ENCODE measurements at places on chromosomes 7 and 10.
A peak's percentile ranks its signal among the peaks of the same experiment; 100 is the strongest.

- peak; percentile 57 for DNase-seq
Observed at GRCh38 chr7:23373151-23374004, 74.2 kb downstream of the MALSU1 start.

DNA sequence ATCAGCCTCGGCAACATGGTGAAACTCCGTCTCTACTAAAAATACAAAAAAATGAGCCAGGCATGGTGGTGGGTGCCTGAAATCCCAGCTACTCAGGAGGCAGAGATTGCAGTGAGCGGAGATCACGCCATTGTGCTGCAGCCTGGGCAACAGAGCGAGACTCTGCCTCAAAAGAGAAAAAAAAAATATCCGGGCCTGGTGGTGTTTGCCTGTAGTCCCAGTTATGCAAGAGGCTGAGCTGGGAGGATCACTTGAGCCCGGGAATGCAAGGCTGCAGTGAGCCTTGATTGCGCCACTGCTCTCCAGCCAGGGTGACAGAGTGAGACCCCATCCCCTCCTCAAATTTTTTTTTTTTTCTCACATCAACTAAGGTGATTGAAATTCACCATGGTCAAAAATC is 42.8 kb downstream of the CDC123 start:
- DNase-seq = no peak

DNA sequence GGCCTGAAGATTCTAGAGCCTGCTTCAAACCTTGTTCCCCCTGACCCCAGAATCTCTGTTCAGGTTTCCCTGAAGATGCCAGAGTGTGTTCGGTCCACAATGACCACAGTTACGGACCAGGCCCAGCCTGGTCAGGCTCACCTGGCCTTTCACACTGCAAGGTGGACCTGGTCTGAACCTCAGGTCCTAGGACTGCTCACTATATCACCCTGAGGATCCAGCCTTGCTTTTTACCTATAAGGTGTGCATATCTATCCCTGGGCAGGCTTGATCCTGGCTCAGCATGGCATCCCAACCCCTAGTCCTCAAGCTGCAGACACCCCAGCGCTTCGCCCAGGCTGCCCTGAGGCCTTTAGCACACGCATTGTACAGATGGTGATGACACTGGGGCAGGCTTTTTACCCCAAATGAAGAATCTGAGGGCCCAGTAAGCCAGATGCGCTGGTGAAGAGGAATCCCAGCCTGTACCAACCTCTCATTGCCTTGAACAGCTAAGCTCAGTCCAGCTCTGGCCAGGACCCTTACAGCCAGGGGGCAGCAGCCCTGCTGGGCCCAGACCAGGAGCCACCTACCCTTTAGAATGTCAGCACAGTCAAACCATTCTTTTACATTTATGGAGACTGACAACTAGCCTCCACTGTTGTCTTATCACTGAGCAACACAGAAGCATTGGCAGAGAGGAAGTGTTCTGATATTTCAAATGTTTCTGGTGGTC is 28.0 kb downstream of the MAT1A start:
- DNase-seq = no peak

GRCh38 chr7:136142583-136142982 is 165.4 kb upstream of the MTPN start:
- no peak for DNase-seq
